Cortex of kidney (tissue), 1 donor: ENCODE measurements at places on chromosomes 4 and X.

DNA sequence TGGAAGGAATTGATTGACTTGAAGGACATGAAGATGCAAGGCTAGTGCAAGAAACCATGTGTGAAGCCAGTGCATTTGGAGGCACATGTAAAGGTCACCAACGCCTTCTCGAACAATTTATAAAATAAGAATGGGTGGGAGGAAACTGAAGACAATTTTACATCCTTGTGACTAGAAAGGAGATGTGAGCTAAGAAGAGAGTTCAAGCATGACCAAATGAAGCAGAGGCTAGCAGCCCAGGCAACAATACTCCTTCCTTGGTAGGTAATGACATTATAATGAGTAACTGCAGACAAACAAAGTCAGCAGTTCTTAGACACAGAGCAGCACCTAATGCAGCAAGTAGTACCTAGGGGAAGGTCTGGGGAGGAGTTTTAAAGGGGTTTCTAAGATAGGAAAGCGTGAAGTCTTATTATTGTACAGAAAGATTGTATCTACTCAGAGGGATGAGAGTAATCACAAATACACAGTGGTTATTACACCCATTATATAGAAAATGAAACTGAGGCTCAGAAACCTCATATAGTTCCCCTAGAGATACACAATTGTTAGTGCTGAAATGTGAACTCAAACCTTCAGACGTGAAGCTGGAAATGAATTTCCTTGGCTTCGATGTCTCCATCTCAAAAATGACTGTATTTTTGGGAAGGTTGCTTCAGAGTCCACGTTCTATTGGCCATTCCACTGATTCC lies 56.1 kb downstream of the ATXN3L start:
- no peak for DNase-seq

DNA sequence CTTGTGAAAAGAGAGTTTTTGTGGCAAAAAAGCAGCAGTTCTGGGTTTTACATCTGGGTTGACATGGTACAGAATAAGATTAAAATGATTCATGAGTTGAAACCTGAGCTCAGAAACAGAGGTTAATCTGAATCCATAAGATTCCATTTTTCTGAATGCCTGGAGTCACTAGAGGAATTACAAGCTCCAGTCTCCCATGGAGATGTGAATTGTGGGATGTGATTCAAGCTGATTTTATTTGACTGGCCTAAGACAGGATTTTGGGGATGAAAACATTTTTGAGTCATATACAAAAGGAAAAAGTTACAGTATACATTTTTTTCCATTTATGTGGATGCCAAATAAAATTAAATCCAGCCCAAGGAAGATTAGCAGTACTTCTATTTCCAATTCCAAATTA lies 161.1 kb downstream of the RBM46 start:
- DNase-seq = no peak

DNA sequence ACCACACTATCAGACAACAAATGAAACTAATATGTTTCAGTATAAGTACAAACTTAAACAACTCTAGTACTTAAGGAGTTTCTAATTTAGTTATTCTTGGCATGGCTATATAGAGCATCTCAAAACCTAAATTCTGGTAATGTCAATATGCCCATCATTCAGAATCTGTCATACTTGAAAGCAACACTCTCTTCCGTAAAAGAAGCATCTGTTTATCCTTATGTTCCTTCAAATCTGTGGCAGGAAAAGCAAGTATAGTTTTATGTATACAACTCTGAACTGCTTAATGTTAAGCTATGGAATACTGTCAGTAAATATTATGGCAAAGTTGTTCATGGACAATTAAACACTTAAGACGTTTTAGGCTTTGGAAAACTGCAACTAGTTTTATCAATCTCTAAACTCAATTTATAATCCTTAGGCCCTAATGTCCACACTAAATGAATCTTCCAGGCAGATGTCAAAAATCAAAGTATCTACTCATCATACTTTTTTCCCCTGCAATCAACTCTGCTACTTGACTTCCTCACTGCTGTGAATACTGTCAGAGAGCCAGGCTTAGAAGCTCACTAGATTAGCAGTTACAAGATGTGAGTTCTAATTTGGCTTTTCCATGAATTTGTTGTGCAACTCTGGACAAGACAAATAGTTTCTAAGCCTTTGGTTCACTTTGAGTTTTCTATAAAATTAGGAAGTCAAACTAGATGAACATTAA lies 109.4 kb downstream of the SCLT1 start:
- no peak for DNase-seq

- DNase-seq = no peak
Measured at GRCh38 chr4:168394556-168394955, 76.0 kb upstream of the DDX60 start.

GRCh38 chr4:89369581-89369980 lies 62.0 kb upstream of the GPRIN3 start:
- no peak for DNase-seq
